ENCODE measurements at places on chromosomes 2 and 18.

DNA sequence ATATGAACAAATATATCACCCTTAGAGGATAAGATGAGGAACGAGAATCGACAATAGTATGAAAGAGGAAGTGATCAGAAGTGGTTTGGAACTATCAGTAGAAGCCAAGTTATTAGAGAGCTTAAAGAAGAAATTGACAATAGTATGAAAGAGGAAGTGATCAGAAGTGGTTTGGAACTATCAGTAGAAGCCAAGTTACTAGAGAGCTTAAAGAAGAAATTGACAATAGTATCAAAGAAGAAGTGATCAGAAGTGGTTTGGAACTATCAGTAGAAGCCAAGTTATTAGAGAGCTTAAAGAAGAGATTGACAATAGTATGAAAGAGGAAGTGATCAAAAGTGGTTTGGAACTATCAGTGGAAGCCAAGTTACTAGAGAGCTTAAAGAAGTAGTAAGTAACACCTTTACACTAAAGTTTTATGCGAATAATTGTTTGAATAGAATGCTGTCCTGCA lies 175.5 kb downstream of the ZNF407 start:
- H3K36me3 ChIP-seq: no peaks in the 10 kb centered on the region
- no peak for DNase-seq
- H3K27ac ChIP-seq: no peak overlapping the region
- no peak overlapping the region for H3K4me3 ChIP-seq
- H3K27me3 ChIP-seq: no peaks in the 10 kb centered on the region
- H3K4me1 ChIP-seq: peaks cover 22% of the 10 kb centered on the region

DNA sequence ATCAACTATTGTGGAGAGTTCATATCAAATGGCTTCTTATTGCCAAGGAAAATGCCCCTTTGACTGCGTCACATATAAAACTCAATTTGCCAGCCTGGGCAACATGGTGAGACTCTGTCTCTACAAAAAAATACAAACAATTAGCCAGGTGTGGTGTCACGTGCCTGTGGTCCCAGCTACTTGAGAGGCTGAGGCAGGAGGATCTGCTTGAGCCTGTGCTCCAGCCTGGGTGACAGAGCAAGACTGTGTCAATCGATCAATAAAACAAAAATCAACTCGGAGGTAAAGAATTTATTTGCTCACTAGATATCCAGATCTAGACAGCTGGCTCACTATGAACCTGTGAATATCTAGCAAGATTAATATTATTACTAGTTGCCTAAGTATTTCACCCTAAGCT lies 1.7 kb upstream of the ZCCHC2 start:
- peaks cover 23% of the 10 kb centered on the region for H3K4me1 ChIP-seq
- H3K27me3 ChIP-seq: peaks cover 6% of the 10 kb centered on the region
- H3K27ac ChIP-seq: no peak overlapping the region
- no peaks in the 10 kb centered on the region for H3K36me3 ChIP-seq
- no peak for DNase-seq

- DNase-seq: no peak
- H3K27me3 ChIP-seq: no peaks in the 10 kb centered on the region
- no peaks in the 10 kb centered on the region for H3K4me1 ChIP-seq
- no peak overlapping the region for H3K4me3 ChIP-seq
- no peak overlapping the region for H3K27ac ChIP-seq
- H3K36me3 ChIP-seq: no peaks in the 10 kb centered on the region
Observed at GRCh38 chr2:83991992-83992391, 467.1 kb downstream of the SUCLG1 start.

DNA sequence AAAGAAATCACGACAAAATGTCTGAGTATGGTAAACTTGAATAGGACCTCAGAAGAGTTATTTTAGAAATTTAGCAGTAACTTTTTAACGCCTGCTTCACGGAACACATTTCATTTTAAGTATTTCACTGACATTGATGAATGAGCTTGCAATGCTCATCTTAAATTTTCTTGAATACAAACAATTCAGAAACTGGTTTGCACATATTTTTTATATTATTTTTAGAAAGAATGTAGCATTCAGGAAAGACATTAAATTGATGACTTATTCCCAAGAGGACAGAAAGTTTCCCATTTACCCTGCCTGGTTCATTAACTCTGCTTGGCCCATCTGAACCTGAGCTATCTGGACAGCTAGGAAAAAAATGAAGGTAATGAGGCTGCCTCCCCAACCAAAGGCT lies 89.3 kb downstream of the MBD2 start:
- H3K4me3 ChIP-seq: no peak overlapping the region
- H3K27me3 ChIP-seq: no peaks in the 10 kb centered on the region
- DNase-seq: no peak
- H3K27ac ChIP-seq: no peak overlapping the region
- peaks cover 13% of the 10 kb centered on the region for H3K36me3 ChIP-seq
- H3K4me1 ChIP-seq: peaks cover 32% of the 10 kb centered on the region

GRCh38 chr2:171553858-171554257 lies 31.6 kb downstream of the CYBRD1 start:
- H3K4me3 ChIP-seq: no peak overlapping the region
- peaks cover 28% of the 10 kb centered on the region for H3K4me1 ChIP-seq
- no peak for DNase-seq
- H3K27ac ChIP-seq: no peak overlapping the region

DNA sequence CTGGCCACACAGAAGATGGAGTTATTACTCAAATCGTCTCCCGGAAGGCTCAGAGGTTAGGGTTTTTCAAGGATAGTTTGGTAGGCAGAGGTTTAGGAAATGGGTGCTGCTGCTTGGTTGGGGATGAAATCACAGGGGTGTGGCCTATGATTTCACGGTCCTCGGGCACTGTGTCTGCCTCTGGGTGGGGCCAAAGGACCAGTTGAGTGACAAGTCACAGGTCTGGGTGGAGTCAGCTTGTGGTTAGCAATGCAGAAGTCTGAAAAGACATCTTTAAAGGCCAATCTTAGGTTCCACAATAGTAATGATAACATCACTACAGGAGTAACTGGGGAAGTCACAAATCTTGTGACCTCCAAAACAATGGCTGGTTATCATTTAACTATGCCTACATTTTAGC lies 387.8 kb downstream of the ZNF521 start:
- H3K27me3 ChIP-seq: peaks cover 2% of the 10 kb centered on the region
- DNase-seq: no peak
- no peak overlapping the region for H3K4me3 ChIP-seq
- no peak overlapping the region for H3K27ac ChIP-seq

GRCh38 chr2:172953411-172953810 lies 122.2 kb upstream of the MAP3K20 start:
- peak overlapping the region; percentile 10 for H3K4me3 ChIP-seq
- no peaks in the 10 kb centered on the region for H3K36me3 ChIP-seq
- H3K27me3 ChIP-seq: no peaks in the 10 kb centered on the region
- peaks cover 36% of the 10 kb centered on the region for H3K4me1 ChIP-seq
- DNase-seq: peak; percentile 24

DNA sequence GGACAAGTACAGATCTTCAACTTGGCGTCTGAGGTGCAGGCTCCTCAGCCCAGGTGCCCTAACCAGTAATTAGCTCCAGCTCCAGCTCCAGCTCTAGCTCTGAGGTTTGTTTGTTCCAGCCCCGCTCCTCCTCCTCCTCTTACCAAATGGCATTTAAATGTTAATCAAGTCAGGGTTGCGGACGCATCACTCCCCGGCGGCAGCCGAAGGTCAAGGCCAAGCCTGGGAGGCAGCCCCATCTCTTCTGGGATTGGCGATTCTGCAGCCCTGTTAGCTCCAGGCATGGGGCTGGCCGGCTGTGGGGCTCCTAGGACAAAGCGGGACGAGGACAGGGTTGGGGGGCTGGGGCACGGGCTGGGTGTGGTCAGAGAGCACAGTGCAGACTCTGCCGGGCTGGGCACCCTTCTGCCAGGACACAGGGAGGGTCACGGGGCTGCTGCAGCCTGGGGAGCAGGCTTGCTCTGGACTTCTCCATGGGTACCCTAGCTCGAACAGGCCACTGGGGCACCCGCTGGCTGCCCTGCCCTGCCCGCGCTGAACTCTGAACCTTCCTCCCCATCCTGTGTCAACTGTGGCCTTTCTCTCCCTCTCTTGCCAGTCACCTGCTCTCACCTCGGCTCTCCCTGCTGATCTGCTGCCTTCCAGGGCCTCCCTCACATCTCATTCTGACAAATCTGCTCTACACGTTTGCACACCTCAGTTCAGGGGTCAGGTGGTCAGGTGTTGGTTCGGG lies 203.3 kb downstream of the CELF4 start:
- H3K27me3 ChIP-seq: peaks cover 48% of the 10 kb centered on the region
- no peak overlapping the region for H3K27ac ChIP-seq
- H3K36me3 ChIP-seq: no peaks in the 10 kb centered on the region
- no peak overlapping the region for H3K4me3 ChIP-seq
- no peak for DNase-seq

DNA sequence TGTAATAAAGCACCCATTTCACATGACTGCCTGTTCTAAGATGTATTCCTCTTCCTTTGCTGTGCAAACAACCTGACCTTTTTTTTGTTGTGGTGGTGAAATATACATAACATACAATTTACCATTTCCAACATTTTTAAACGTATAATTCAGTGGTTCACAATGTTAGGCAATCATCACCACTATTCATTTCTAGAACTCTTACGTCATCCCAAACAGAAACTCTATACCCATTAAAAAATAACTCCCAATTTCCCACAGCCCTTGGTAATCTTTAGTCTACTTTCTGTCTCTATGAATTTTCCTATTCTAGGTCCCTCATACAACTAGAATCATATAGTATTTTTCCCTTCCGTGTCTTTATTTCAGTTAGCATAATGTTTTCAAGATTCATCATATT lies 36.7 kb downstream of the RND3 start:
- H3K27ac ChIP-seq: no peak overlapping the region
- peaks cover 6% of the 10 kb centered on the region for H3K4me1 ChIP-seq

DNA sequence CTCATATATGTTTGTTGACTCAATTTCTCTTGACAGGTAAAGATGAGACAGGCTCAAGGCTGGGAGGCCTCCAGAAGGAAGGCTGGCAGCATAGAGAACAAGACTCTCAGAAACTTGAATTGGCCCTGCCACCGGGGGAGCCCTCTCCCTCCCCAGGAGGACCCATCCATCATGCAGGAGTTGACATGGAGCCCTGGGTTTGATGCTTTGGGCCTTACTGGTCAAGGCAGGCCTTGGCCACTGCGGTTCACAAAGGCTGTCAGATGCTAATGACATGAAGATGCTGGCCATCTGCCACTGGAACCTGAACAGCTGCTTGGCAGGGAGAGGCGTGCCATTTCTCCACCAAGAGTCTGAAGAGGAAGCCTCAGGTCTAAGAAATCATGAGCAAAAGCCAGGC lies 193.6 kb downstream of the MTCL1 start:
- DNase-seq: no peak
- H3K4me1 ChIP-seq: peaks cover 25% of the 10 kb centered on the region
- H3K36me3 ChIP-seq: peaks cover 9% of the 10 kb centered on the region
- H3K27ac ChIP-seq: no peak overlapping the region

- peaks cover 8% of the 10 kb centered on the region for H3K27me3 ChIP-seq
- DNase-seq: no peak
- H3K4me3 ChIP-seq: no peak overlapping the region
- H3K36me3 ChIP-seq: peaks cover 26% of the 10 kb centered on the region
Observed at GRCh38 chr18:59455728-59456276, 96.7 kb upstream of the LMAN1 start.

DNA sequence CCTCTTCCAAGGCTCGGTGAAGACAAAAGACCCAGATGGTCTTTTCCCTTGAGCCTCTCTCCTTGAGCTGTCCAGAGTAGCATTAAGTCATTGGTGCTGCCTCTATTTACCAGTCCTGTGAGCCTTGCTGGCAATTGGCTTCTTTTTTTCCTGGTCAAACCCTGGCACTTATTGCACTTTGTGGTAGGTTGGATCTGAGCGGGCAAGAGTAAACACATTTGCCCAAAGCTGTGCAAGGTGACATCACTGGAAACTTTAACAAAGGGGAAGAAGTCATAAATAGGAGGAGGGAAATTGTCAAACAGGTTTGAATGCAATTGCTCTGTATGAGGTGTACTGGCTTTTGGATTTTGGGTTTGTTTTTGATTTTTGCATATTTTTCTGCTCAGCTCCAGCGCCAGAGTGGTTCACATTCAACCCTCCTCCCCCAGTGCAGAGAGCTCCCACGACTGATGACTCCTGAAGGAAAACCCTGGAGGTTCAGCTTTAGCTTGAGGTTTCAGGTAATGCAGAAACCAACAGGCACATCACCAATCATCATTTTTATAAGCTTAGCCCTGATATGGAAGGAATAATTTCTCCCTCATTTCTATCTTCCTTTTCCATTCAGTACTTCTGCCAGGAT lies 8.3 kb downstream of the KCNE4 start:
- no peak for DNase-seq
- H3K4me3 ChIP-seq: no peak overlapping the region
- peaks cover 7% of the 10 kb centered on the region for H3K36me3 ChIP-seq
- H3K27ac ChIP-seq: no peak overlapping the region
- H3K27me3 ChIP-seq: no peaks in the 10 kb centered on the region

GRCh38 chr2:120914839-120915521 lies 179.3 kb downstream of the GLI2 start:
- H3K36me3 ChIP-seq: peaks cover 29% of the 10 kb centered on the region
- peak overlapping the region; percentile 95 for H3K27ac ChIP-seq
- peak overlapping the region; percentile 59 for H3K4me3 ChIP-seq
- DNase-seq: peak; percentile 92

DNA sequence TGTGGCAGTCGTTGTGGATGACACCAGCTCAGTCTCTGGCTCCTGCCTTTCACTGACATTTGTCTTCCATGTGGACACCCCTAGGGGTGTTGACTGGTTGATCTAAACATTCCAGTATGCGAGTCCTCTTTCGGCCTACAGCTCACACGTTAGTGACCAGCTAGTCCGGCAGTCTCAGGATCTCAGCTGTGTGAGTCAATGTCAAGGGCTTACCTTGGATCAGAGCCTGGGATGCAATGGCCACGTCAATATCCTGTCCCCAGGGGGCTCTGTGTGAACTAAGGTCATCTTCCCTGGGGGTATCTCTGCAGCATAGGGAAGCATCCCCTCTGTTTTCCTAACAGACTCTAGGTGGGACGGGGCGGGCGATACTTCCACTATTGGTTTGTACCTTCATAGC lies 35.1 kb upstream of the YWHAQ start:
- DNase-seq: peak; percentile 88
- H3K4me3 ChIP-seq: no peak overlapping the region
- H3K27me3 ChIP-seq: no peaks in the 10 kb centered on the region
- H3K27ac ChIP-seq: peak overlapping the region; percentile 84
- H3K36me3 ChIP-seq: no peaks in the 10 kb centered on the region
- H3K4me1 ChIP-seq: peaks cover 29% of the 10 kb centered on the region

GRCh38 chr2:143819190-143819735 lies 690.0 kb downstream of the ARHGAP15 start:
- H3K27ac ChIP-seq: no peak overlapping the region
- peak overlapping the region; percentile 56 for H3K4me3 ChIP-seq
- peaks cover 21% of the 10 kb centered on the region for H3K4me1 ChIP-seq
- DNase-seq: no peak
- H3K27me3 ChIP-seq: 0 out of 2 replicates have a peak, but pooled peaks cover 2% of the 10 kb centered on the region

DNA sequence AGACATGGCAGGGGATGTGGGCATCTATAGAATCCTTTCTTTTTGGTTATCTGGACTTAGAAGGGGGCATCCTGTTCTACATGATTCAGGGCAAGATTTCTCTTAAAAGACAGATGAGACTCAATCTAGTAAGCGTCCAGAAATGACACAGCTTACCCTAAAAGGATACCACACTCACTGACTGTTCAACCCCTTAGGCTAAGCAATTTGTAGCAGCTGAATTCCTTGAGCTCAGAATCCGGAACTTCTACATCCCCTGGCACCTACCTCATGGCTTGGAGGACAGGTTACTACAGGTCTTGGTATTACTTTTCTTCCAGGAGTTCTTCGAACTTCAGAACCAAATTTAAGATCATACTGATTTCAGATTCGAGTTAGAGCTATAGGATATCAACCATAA lies 138.4 kb downstream of the LAMA3 start:
- peaks cover 60% of the 10 kb centered on the region for H3K4me1 ChIP-seq
- no peak overlapping the region for H3K4me3 ChIP-seq
- DNase-seq: no peak
- no peaks in the 10 kb centered on the region for H3K36me3 ChIP-seq
- H3K27ac ChIP-seq: peak overlapping the region; percentile 24

GRCh38 chr2:193808877-193809276 lies 1614.1 kb upstream of the TMEFF2 start:
- no peak for DNase-seq
- H3K36me3 ChIP-seq: no peaks in the 10 kb centered on the region
- H3K27ac ChIP-seq: no peak overlapping the region
